ENCODE measurements at places on chromosomes 13 and 19.

DNA sequence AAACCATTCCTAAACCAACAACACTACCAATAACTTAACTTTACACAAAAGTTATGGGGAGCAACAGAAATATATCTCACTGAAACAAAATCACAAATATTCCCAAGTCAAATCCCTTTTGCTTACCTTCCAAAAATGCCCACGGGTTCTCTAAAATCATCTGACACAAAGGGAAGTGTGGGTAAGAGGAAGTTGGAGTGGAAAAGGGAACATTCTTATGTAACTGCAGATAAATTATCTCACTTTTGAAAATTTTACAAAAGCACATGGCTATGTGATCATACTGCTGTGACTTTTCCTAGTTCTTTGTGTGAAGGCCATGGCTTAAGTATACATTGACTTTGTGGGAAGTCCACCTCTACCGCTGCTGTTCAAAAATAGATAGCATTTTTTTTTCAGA is 350.5 kb downstream of the GPC6 start:
- no peak for DNase-seq

GRCh38 chr19:36103842-36104552 is 6.9 kb upstream of the OVOL3 start:
- no peak for DNase-seq

- no peak for DNase-seq
Measured at GRCh38 chr13:28545583-28546333, 50.8 kb upstream of the FLT1 start.

GRCh38 chr13:37531049-37531448 is 67.5 kb downstream of the POSTN start:
- DNase-seq: no peak

GRCh38 chr19:37936166-37936565 is 29.2 kb downstream of the SIPA1L3 start:
- no peak for DNase-seq

DNA sequence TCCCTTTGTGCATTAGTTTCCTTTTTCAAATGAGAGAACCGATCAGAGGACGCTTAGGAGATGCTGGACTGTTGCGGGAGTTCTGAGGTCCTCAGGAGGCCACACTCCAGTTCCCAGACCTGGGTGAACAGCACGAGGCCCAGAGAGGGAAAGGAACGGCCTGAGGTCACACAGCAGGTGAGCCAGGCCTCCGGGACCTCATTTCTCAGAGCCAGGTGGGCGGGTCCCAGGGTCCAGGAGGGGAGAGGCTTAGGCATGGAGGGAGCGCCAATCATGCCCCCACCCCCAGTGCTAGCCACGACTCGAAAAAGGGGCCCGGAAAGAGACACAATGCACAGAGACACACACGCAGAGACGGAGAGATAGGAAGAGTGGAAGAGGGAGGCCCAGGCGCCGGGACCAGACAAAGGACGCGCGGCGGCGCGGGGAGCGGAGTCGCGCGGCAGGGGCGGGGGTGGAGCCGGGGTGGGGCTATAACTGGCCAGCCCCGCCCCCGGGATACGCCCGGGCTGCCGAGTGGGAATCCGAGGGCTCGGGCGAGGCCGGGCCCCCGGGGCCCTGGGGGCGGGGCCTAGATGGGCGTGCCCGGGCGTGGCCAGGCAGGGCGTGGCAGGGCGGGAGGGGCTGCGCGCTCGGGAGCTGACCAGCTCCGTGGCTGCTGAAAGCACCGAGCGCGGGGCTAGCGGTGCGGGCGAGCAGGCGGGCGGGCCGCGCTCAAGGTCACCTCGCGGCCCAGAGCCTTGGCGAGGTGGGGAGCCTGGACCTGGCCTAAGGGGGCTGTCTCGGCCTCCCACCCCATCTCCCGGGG is 1.6 kb downstream of the ELAVL3 start:
- no peak for DNase-seq

DNA sequence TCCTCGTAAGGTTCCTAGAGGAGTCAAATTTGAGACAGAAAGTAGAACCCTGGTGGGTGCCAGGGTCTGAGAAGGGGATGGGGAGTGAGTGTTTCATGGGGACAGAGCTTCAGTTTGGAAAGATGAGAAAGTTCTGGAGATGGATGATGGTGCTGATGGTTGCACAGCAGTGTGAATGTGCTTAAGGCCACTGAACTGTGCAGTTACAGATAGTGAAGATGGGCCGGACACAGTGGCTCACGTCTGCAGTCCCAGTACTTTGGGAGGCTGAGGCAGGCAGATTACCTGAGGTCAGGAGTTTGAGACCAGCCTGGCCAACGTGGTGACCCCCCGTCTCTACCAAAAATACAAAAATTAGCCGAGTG is 917 bp downstream of the SPC24 start:
- no peak for DNase-seq

DNA sequence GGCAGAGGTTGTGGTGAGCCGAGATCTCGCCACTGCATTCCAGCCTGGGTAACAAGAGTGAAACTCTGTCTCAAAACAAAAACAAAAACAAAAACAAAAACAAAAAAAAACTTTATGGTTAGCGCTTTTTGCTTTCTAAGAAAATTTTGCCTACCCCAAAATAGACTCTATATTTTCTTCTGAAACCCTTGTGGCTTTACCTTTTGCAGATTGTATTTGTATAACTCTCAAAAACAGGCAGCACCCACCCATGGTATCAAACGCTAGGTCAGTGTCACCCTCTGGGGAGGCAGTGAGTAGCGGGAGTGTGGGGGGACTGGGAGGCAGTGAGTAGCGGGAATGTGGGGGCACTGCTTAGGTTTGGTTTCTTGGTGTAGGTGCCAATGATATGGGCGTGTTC is 7.5 kb upstream of the SLC39A3 start:
- DNase-seq: no peak

DNA sequence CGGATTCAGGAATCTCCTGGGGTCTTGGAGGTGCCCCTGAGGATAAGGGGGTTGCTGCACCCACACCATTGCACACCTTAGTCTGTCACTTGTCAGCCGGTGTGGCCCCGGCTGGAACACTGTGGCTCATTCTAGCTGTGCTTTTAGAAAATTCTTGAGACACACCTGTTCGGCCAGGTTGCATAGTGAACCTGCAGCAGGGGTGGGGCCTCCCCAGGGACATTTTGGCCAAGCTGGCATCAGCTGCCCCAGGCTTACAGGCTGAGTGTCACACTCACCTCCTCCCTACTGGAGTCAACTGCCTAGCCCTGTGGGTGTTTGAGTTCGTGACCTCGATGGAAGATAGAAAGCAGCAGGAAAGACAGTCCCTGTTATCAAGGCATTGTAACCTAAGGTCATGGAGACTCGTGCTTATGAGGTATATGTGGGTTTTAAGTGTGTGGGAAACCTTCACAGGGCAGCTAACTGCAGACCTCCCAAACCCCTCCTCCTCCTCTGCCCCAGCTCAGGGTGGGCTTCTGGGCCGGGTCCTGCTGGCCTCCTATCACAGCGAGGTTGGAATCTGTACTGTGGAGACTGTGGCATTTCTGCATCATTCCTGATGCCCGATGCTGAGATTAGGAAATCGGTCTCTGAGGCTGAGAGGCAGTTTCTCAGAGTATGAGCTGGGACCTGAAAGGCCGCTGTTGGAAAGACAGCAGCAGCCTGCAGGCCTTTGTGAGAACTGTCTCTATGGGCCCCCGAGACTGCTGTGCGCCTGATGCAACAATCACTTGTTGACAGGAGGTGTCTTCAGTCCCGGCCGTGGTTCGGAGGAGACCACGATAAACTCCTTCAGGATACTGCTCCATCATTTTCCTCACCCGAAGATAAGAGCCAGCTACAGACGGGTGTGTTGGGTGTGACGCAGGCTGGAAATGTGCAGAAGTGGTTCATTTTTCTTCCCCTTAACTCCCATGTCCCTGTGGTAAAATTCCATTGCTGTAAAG is 72.2 kb downstream of the ATP11A start:
- no peak for DNase-seq

GRCh38 chr13:63161219-63161618 is 1745.6 kb upstream of the PCDH20 start:
- DNase-seq: no peak

DNA sequence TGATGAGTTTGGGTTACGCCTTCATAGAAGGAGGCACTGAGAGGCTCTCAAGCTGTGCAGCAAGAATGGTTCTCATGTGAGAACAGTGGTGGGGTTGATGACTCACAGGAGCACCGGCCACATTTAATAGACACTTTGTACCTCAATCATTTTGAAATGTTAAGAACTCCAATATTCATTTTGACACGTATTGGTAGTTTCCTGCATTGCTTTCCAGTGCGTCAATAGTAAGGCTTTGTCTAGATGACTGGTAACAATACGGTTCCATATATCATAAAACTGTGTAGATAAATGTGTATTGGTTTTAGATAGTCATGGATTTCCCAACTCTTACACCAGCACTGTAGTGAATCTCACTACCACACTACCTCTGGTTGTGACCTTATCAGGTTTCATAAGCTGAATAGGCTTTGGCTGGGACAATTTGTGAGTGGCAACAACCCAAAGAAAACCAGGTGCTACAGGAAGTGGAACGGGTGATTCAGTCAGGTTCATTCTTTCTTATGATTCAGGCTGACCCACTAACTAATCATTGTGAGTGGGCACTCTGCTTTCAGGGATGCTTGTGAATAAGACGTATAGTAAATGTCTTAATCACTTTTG is 362.6 kb downstream of the KLF5 start:
- no peak for DNase-seq

DNA sequence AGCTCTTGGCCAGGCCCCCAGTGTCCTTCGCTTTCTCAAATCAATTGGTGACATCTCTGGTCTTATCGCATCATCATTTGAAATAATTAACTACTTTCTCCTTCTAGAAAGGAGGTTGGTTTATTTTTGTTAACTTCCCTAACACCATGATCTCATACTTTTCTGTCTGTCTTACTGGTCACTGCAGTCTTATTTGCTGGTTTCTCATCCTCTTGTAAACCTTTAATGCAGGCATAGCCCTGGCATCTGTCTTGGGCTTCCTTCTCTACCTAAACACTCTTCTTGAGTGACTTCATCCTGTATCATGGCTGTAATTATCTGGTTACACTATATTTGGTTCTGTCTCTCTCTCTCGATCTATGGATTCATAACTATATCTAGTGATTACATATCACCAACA is 152.8 kb downstream of the CYSLTR2 start:
- no peak for DNase-seq

- no peak for DNase-seq
Measured at GRCh38 chr19:41844601-41845000, at the start of gene LYPD4. Gene LYPD4, minus strand, starts transcription at chr19:41844683. Its CDS starts 5,398 bp downstream, at chr19:41839285.

DNA sequence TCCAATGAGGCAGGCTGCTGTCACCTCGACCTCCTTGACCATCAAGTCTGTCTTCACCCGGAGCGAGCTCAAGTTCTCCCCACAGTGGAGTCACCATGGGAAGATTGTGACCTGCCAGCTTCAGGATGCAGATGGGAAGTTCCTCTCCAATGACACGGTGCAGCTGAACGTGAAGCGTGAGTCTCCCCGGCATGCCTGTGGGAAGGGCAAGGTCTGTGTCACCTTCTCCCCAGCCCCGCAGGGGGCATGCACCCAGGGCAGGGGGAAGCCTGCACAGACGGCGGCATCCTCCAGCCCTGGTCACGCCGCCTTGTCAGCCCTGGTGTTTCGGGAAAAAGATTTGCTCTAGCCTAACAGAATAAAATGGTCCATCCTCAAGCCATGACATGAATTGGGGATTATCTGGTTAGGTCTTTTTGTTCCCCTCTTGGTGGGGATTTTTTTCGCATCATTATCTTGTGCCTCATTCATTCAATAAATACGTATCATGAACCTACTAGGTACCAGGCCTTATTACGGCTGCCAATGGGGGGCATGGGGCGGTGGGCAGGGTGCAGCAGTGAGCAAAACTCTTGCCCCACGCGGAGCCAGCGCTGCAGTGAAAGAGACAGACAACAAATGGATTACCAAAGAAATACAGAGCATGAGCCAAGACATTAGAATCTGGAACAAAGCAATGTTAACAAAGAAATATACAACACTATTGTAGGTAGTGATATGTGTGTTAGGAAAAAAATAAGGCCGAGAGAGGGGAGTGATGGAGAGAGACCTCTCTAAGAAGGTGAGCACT is 7.4 kb downstream of the CD22 start:
- DNase-seq: no peak

DNA sequence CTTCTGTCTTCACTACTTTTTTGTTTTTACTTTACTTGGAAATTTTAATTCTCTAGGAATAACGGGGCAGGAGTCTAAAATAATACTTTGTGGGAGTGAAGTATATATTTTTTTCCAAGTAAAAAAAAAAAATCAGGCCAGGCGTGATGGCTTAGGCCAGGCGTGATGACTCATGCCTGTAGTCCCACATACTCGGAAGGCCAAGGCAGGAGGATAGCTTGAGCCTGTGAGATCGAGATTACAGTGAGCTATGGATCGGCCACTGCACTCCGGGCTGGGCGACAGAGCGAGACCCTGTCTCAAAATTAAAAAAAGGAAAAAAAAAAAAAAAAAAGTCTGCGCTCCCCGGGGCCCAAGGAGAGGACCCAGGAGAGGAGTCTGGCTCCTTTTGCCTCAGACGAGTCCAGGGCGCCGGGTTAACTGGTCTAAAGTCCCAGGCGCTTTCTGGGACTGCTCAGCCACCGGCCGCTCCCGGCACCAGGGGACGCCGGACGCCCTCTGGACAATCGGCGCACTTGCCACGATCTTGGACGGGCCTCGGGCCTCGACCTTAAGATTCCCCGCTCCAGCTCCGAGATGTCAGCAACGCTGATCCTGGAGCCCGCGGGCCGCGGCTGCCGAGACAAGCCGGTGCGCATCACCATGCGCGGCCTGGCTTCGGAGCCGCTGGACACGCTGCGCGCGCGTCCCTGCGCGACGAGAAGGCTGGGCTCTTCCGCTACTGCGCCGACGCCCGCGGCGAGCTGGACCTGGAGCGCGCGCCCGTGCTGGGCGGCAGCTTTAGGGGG is 2.7 kb upstream of the ZFP82 start:
- DNase-seq: no peak

- peak; percentile 25 for DNase-seq
Measured at GRCh38 chr19:6730153-6730804, 7.1 kb downstream of the GPR108 start.

DNA sequence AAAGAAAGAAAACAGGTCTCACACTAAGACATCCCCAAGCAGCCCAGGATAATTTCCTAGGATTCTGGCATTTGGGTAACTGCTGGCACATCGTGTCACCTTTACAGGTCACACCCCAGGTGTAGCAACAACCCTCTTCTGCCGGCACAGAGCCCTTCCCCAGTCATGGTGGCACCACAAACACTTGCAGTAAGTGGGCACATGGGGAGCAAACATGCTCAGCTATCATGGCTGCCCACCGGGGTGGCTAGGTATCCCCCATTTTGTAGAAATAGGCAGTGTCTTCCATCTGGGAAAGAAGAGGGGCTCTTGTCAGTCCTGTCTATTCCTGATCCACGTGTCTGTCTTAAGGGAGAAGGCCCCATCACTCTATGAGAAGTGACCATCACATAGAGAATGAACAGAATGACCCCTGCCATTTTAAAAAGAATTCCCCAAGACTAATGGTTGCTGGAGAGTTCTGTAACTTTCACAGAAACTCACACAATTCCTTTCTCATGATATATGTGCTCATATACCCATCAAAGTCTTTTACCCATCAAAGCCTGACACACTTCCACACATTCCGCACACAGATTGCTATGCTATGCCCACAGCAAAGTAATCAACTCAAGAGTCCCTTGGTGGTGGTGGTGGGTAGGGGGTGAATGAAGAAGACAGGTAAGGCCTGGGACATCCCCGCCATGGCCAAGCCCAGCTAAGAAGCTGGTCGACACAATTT is 33.3 kb downstream of the BRD4 start:
- DNase-seq: no peak

- no peak for DNase-seq
Measured at GRCh38 chr13:36414461-36414860, 17.8 kb upstream of the CCNA1 start.

GRCh38 chr13:30103161-30103840 is 204.1 kb downstream of the KATNAL1 start:
- no peak for DNase-seq

- DNase-seq: no peak
Measured at GRCh38 chr13:35860661-35861060, 270.5 kb downstream of the DCLK1 start.

GRCh38 chr19:45762870-45763631 is 6.0 kb downstream of the SIX5 start:
- no peak for DNase-seq

All from CD4-positive, alpha-beta T cell treated with Interleukin-17A for 1 hour (primary cell).